ENCODE measurements at places on chromosomes 11 and 22.
A peak's percentile ranks its signal among the peaks of the same experiment; 100 is the strongest.

DNA sequence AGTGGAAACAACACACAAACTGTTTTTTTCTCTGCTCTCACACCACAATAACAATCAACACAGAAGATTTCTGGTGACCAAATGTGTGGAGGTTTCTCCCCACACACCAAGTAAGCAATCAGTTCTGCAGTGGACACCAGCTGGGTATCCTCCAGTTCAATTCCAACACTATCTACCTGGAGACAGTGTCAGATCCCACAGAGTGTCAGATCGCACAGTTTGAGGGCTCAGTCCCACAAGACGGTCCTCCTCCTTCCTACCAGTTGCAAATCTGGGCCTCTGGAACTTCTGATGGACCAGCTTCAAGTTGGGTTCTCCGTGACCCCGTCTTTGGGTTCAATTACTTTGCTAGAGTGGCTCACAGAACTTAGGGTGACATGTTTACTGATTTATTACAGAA lies 9.0 kb downstream of the SWAP70 start:
- no peak for DNase-seq

GRCh38 chr11:10581481-10582019 lies 13.1 kb upstream of the LYVE1 start:
- DNase-seq: peak; percentile 99

GRCh38 chr22:22789922-22790845 lies 97.4 kb upstream of the IGLL5 start:
- no peak for DNase-seq

- no peak for DNase-seq
Measured at GRCh38 chr11:45518141-45518832, 147.1 kb downstream of the CHST1 start.

GRCh38 chr11:62108971-62109404 lies 14.8 kb upstream of the INCENP start:
- peak; percentile 88 for DNase-seq

GRCh38 chr11:40679276-40679675 lies 780.2 kb downstream of the LRRC4C start:
- no peak for DNase-seq

DNA sequence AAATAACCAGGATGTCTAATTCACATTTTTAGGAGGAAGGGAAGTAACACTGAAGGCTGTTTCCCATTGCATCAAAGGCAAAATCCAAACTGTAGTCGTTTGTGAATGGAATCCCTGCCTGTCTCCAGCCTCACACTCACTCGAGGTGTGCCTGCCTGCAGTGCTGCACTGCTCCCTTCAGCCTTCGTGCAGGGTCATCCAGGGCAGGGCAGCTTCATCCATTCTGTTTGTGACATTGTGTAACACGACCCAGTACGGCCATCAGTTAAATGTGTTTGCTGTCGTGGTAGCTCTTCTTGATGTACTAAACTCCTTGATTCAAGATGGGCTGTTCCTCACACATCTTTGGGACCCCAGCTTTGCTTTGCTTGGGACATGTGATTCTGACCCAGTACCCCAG lies 34.3 kb downstream of the LDLRAD3 start:
- no peak for DNase-seq

GRCh38 chr11:93957397-93957952 lies 63.7 kb upstream of the HEPHL1 start:
- no peak for DNase-seq

DNA sequence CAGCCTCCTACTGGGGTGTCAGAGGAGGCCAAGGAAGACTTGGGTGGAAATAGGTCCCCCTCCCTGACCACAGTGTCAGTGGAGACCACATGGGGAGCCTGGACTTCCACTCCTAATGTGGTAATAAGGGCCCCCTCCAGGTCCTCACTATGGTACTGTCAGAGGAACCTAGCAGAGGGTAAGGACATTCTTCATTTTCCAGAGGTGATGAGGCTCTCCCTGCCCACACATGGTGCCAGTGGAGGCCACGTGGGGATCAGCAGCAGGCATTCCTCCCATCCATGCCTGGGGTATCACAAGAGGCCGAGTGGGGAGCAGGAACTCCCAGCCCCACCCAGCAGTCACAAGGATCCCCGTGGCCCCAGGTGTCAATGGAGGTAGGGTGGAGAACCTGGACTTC lies 6.5 kb upstream of the CLDN5 start:
- DNase-seq: no peak

- DNase-seq: no peak
Measured at GRCh38 chr11:94303966-94304958, at the start of gene IZUMO1R. Gene IZUMO1R (plus strand): TSS chr11:94304580. CDS start chr11:94305637, 1,057 bp downstream.

DNA sequence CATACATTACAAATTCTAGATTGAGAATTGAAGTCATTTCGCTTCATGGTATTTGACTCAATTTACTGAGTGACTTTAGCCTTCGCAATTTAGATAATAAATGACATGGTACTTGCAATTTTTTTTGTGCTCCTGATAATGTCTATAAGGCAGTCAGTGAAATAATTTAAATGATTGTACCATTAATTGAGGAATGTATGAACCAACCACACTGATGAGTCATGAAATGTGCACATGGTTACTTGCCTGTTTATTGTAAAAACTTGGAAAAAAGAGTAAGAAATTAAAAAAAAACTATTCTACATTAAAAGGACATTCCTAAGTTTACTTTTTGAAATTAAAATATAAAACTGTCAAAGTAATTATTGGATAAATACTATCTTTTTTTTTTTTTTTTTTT lies 43.3 kb downstream of the DNAJC24 start:
- DNase-seq: no peak

DNA sequence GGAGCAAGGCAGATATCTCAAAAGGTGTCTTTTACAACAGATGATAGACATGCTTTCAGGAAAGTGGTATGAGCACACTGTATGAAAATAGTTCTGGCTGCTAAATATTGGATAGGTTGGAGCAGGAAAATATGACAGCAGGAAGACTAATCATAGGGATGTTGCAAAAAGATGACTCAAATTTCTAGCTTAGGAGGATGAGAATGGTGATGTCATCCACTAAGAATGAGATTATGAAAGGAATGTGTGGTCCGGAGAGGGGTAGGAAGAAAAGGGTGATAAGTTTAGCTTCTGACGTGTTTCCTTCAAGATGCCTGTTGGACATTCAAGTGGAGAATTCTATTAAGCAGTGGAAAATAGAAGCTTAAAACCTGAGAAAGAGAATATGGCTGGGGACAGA lies 46.4 kb downstream of the RCN1 start:
- peak; percentile 2 for DNase-seq

DNA sequence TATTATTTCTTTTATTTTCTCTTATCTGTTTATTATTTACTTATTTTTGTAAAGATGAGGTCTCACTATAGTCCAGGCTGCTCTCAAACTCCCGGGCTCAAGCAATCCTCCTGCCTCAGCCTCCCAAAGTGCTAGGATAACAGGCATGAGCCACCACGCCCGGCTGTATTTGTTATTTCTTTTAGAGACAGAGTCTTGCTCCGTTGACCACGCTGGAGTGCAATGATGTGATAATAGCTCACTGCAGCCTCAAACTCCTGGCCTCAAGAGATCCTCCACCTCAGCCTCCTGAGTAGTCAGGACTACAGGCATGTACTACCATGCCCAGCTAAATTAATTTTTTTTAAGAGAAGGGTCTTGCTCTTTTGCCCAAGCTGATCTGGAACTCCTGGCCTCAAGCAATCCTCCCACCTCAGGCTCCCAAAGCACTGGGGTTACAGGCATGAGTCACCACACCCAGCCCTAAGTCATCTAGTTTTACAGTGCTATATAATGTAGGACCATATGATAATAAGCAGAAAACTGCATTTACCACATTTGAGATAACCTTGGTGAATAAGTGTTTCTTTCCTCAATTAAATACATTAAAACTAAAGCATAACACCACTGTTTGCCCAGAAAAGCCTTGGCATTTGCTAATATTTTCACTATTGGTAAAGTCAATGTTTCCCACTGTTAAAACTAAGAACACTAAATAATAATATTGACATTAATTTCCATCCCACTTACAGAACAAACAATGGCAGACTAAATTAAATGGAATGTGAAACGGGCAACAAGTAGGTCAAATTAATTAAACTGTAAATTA lies 127.5 kb downstream of the SIK3 start:
- no peak for DNase-seq

DNA sequence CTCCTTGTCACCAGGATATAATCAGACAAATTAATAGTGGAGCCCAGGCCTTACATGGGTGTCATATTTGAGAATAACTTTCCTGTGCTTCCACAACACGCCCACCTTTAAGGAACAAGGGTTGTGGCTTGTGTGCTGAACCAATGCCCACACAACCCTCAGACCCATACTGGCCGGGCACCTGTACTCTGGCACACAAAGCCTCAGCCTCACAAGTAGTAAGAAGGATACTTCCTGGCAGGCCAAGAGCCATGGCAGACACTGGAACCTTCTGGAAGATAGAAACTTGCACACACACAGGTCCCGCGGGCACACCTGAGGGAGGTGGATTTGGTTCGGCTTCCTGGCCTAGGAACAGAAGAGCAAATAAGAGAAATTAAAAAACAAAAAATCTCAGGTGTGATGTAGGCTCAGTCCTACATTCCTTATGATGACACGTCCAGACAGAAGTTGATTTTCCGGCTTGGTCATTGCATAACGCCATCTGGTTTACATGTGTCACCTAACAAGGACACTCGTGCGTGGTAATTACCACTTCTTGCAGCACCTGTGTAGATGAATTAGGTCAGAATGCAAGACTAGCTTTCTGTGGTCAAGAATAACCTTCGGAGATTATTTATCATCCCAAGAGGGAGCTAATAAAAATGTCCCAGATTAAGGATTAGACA lies 5.8 kb upstream of the BRD1 start:
- DNase-seq: no peak

GRCh38 chr11:78081583-78081982 lies 1.9 kb upstream of the NDUFC2 start:
- no peak for DNase-seq

DNA sequence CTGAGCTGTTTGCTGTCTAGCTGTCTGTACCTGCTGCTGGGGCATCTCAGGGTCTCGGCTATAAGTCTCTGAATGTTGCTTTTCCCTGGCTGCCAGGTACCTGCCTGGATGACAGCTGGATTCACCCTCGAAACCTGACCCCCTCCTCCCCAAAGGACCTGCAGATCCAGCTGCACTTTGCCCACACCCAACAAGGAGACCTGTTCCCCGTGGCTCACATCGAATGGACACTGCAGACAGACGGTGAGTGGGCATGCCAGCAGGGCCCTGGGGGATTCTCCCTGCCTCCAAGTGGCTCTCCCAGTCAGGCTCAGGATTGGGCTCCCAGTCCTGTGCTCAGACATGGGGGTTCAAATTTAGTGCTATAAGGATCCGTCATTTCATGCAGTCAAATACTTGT lies 12.9 kb downstream of the IL17RA start:
- DNase-seq: no peak

GRCh38 chr22:44272401-44272771 lies 40.4 kb downstream of the SHISAL1 start:
- no peak for DNase-seq

DNA sequence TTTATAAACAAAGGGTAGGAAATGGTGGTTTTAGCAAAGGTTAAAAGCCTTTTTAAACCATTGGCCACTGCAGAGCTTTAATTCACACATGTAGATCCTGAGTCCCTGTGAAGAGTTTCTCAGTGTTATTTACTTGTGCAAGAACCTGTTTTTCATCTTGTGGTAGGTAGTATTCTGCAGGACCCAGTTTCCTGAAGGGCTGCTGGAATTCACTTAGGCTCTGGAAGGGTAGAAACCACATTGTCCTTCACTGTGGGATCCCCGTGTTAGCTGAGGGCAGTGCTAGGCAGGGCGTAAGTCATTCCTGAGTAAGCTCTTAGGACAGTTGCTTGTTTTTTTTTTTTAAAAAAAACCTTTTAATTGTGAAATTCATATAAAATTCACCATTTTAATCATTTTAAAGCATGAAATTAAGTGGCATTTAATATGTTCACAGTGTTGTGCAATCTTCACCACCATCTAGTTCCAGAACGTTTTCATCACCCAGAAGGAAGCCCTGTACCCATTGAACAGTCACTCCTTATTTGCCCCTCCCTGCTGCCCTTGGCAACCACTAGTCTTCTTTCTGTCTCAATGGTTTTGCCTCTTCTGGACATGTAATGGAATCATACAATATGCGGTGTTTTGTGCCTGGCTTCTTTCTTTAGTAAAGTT lies 77.7 kb downstream of the C22orf31 start:
- peak; percentile 48 for DNase-seq

DNA sequence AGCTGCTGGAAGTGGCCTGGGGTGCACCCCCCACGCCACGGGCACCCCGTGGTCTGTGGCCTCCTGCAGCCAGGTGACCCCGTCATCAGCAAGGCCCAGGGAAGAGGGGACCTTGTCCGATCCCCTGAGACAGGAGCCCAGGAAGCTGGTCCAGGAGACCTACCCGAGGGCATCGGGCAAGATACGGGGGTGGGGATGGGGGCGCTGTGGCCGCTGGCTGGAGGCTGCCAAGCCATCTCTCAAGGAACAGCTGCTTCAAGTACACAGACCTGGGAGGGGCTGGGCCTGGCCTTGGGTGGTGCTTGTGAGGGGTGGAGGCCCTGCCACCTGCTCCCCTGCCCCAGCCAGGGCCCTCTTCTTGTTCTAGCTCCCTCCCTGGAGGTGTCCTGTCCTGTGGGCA lies 1272.1 kb downstream of the BRD1 start:
- DNase-seq: no peak

DNA sequence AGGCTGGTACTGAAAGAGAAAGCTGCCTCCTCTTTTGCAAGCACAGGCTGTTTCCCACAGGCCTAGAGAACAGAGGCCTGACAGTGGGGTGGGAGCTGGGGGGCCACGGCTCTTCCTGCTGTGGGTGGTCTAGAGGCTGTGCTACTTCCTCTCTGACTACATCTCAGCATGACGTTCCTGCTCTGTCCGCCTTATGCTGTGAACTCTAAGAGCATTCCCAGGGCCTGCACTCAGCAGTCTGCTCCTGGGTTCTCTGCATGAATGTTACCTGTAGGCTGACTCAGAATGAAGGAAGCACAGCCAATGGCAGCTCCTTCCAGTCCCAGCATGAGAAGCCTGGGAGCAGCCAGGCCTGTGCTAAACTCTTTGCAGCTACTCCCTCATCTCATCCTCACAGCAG lies 534.3 kb downstream of the NTM start:
- no peak for DNase-seq

DNA sequence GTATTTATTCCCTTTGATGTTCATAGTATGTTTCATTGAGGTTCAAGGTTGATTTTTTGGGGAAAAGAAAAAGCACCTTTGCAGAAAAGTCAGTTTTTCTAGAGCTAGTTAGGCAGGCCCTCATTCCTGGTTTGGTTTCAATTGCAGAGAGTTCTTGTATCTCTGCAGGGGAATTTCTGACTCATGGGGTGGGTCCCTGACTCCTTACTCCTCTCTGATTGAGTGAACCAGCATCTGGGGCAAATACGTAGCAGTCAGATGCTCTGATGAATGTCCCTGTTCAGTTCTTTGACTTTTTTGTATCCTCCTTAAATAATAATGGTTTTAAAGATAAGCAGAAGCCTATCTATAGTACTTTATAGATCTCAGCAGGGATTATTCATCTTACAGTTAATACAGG lies 7.7 kb upstream of the NCR3LG1 start:
- DNase-seq: no peak

DNA sequence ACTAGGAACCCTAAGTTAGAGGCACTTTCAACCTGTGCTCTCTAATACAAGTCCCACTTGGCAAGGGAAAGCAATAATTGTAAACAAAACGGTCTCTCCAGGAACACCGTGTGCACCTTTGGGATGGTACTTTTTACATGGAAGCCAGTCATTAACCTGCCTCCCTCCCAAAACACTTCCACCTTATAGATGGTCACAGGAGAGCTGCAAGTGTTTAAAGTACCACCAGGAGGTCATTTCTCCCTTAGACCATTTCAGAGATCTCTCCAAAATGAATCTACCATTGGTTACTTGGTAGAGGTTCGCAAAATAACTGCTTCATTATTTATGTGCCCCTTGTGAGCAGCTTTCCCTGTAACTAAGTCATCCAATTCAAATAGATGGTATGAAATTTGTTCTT lies 375.3 kb downstream of the DYNC2H1 start:
- DNase-seq: no peak

- no peak for DNase-seq
Measured at GRCh38 chr11:44236296-44236695, 73.6 kb downstream of the ALX4 start.

All from MV-4-11 (cell line).